CD8-positive, alpha-beta T cell (primary cell): ENCODE measurements at places on chromosomes 12 and 14. TPM values are rescaled to one million over a fixed set of nuclear protein-coding genes. Genes with fewer than 3 reads are reported as not detected.

- no peak for DNase-seq
These were observed 31.2 kb upstream of the NXPH4 start for GRCh38 chr12:57185403-57185802.

DNA sequence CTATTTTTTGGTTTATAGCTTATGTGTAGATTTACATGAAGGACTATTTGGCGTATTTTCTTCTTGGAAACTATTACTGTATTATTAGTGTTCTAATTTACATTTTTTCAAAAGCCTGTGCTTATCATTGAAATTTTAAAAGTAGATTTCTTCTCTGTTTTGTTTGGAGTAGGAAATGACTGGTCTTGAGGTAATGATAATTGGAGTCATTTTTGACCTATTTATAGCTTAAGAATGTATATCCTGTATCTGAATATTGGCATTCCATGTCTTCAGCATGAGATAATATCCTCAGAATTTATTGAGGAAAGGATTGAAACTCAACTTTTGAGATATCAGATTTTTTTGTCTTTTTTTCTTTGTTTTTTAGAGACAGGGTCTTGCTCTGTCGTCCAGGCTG, 193.4 kb downstream of the ERC1 start:
- no peak for DNase-seq

DNA sequence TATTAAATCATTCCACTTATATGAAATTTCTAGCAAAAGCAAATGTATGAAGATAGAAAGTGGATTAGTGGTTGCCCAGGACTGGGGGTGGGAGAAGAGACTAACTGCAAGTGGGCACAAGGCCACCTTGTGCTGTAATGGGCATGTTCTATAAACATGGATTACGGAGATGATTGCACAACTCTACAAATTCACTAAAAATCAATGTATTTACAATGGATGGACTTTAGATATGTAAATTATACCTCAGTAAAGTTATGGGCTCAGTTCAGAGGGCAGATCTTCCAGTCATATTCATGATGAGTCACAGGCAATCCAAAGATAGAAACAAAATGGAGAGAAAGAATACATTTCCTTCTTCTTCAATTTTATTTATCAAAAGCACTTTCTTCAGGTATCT, 173.9 kb downstream of the NDUFA12 start:
- no peak for DNase-seq

- DNase-seq: no peak
These were observed 449.3 kb downstream of the ADAMTS20 start for GRCh38 chr12:43102546-43103264.

DNA sequence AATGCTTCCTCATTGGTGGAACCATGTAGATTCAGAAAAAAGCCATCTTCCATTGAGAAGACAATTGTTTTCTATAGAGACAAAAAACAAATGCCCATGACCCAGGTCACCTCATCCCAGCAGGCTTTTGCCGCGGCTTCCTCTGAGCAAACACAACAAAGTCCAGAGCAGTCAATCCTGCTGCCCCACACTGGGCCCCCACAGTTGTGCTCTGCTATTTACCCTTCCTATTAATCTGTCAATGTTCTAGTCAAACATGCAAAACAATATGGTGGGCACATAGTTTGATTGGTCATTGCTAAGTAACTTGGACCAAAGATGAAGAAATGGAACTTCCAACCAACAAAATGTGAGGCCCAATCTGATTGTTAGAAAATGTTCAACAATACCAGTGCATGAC, 20.7 kb downstream of the C12orf42 start:
- DNase-seq: no peak

The ATL1 gene
- total RNA-seq: 4.0 TPM

DNA sequence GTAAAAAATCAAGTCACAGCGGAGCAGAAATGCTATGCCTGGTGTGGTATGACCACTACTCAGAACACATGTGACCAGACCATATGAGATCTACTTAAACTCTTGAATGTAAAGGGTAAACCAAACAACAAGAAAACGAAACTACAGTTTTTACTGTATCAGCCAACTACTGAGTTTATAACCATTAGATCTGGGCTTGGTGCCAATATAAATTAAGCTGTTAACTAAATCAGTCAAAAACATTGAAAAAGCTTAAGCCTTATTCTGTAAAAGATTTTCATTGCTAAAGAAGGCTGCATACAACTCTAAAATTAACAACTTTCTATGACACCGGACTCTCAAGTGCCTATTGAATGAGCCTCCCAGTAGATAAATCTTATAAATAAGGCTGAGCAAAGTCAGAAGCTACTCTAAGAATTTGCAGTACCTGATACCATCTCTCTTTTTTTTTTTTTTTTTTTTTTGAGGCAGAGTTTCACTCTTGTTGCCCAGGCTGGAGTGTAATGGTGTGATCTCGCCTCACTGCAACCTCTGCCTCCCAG, 35.4 kb downstream of the SPTLC2 start:
- DNase-seq: no peak

DNA sequence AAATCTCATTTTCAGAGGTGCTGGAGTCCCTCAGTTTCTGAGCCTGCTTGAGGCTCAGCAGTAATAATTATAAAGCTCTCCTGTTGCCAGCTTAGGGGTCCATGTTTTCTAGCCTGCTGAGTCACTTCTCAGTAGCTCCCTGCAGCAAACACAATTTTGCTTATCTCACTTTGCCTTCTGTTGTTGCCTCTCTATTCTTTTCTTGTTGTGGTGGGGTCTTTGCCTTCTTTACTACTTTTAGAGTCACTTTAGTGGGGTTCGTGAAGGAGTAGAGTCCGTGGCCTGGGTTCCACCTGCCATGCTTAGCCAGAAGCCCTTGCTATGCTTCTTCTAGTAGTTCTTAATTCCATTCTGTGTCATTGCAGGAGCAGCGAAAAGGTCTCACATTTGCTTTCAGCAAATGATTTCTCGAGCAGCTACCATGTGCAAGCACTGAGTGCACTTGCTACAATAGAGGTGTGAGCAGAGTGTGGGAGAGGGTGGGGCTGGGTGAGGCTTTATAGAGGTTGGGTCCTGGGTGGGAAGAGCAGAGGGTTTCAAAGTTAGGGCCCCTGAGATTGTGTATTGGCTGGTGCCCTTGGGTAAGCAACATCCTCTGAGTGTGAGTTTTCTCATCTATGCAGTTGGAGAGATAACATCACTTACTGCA, 114.3 kb downstream of the ADCK1 start:
- no peak for DNase-seq

- no peak for DNase-seq
These were observed 16.7 kb upstream of the NEDD1 start for GRCh38 chr12:96890331-96890730.

- no peak for DNase-seq
These were observed 60.4 kb upstream of the IFNG-AS1 start for GRCh38 chr12:67928621-67929383.

The GPX2 gene
- not detected for total RNA-seq

DNA sequence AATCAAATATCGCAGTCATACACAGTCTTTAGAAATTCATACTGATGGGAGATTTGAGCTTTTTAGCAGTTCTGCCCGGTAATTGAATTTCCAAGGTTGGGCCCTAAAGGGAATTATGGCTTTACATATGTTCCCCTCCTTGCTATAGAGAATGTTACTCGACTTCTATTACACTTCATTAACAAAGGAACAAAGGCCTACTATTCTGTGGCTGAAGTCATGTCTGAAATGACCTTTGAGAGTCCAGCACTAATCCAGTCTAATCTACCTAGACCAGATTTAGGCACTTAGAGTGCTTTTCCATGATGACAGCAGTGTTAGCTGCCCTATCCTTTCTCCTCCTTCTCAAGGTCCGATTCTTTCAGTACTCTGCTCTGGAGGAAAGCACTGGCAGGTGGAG, 305.3 kb downstream of the MED13L start:
- DNase-seq: no peak

The GRIN2B gene
- total RNA-seq: not detected

The IAPP gene
- total RNA-seq: not detected

The SALL2 gene
- 1.4 TPM for total RNA-seq

The MYL2 gene
- total RNA-seq: not detected

DNA sequence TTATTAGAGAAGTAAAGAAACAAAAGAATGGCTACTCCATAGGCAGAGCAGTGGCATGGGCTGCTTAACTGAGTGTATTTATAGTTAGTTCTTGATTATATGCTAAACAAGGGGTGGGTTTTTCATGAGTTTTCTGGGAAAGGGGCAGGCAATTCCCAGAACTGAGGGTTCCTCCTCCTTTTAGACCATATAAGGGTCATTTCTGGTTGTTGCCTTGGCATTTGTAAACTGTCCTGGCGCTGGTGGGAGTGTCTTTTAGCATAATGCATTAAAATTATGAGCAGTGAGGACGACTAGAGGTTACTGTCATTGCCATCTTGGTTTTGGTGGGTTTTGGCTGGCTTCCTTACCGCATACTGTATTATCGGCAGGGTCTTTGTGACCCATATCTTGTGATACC, 40.1 kb downstream of the CCDC60 start:
- no peak for DNase-seq

GRCh38 chr12:67515679-67516340, 132.7 kb upstream of the DYRK2 start:
- peak; percentile 11 for DNase-seq

The TAS2R8 gene
- not detected for total RNA-seq

DNA sequence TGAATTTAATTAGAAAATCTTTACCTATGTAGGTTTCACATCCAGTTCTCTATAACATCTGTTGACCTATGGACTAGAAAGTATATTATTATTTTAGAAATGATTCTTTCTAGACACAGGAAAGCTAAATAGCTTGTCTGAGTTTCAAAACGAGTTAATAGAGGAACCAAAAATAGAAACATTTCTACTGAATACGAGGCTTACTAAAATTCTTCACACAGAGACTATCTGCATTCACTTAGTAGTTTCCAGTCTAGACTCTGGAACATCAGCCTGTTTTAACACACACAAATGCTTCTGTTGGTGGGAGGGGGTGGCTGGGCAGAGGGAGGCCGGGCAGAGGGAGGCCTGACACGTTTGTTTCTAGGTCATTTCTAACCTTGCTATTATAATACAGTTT, 29.7 kb downstream of the RGS6 start:
- DNase-seq: no peak

DNA sequence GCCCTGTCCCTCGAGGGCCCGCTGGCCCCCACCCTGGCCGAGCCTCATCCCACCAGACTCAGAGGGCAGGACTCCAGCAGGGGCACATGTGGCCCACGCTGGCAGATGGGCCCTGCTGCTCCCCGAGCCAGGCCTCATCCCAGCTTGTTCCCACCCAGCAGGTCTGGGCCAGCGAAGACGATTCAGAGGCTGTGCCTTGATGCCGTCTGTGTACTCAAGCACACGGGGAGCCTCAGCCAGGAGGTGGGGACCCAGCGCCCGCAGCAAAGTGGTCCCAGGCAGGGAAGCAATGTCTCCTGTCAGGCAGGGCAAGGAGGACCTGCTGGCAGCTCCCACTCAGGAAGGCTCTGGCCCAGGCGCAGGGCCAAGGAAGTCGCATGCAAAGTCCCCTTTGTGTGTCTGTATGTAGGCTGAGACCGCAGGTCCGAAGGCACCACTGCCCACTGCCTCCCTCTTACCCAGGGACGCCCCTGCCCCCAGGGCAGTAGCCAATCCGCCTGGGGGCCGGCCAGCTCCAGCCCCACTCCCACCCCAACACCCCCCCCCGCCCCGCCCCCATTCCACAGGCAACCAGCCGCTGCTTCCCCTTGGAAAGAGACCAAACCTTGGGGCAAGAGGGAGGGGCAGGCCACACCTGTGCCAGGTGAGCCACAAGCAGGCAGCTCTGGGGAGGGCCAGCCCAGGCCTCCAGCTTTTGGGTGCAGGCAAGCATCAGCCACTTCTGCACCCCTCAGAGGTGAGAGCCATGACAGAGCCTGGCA, 9.4 kb downstream of the DEGS2 start:
- no peak for DNase-seq

DNA sequence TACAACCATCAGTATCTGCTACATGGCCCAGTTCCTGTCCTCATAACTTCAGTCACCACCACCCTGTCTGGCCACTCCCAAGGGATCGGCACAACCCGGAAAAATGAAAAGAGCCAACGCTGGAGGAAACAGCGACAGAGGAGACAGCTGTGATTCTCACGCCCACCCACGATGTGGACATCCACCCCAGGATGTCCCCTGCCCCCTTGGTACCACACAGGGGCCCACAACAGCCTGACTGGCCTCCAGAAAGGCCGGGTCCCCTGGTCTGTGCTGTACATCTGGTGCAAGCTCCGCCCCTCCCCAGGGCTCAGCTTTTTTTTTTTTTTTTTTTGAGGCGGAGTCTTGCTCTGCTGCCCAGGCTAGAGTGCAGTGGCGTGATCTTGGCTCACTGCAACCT, 12.5 kb downstream of the RPS6KL1 start:
- DNase-seq: no peak

The NUDT14 gene
- 5.7 TPM for total RNA-seq

DNA sequence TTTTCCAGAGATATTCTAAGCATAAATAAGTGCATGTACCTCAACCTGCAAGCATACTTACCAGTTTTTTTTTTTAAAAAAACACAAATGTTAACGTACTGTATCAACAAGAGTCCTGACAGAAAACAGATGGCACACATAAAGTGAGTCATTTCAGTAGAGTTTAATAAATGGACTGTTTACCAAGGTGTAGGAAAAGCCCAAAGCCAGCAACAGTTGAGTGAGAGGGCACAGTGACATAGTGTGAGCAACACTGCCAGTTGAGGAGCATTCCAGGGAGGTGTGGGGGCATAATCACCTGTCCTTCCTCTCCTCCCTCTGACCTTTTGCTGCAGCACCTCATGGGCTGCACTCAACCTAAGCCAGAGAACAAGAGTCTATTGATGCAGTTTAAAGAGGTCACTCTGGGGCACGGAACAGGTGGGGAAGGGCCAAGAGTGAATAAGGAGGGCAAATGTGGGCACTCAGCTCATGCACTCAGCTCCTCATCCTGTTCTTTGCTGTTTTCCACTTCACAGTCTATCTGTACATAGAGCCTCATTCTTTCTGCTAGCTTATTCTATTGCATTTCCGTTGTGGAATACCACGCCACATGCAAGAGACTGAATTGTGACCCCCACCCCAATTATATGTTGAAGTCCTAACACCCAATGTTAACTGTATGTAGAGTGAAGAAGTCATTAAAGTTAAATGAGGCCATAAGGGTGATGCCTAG, 29.3 kb downstream of the DHRS2 start:
- DNase-seq: no peak

GRCh38 chr12:28021704-28022103, 49.2 kb upstream of the PTHLH start:
- DNase-seq: no peak

DNA sequence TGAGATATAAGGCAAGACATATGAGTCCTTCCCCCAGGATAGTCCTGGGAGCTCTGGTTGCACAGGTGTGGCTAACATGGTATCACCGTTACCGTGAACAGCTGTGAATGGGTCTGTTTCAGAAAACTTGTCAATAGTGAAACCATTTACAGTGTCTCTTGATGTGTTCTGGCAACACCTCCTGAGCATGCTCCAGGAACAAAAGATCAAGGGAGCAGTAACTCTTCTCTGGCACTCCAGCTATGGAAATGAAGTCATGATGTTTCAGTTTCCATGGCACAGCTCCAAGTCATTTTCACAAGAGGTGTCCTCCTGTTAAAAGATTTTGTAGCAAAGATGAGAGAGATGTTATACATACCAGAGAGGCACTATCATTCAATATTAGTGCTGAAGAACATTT, 253.7 kb downstream of the SNAPC1 start:
- DNase-seq: no peak
